Prostate gland (tissue), 2 donors: ENCODE measurements at places on chromosomes 16 and 17. TPM values are rescaled to one million over a fixed set of nuclear protein-coding genes. Genes with fewer than 3 reads are reported as not detected.

Gene MT1H
- total RNA-seq = 10.5 TPM

Gene CD300A
- 4.1 TPM for total RNA-seq

Gene KRT27
- total RNA-seq = not detected

Gene DNAH2
- total RNA-seq = 4.9 TPM
